Small intestine (tissue), 16 donors: ENCODE measurements at places on chromosomes 3 and 15.

DNA sequence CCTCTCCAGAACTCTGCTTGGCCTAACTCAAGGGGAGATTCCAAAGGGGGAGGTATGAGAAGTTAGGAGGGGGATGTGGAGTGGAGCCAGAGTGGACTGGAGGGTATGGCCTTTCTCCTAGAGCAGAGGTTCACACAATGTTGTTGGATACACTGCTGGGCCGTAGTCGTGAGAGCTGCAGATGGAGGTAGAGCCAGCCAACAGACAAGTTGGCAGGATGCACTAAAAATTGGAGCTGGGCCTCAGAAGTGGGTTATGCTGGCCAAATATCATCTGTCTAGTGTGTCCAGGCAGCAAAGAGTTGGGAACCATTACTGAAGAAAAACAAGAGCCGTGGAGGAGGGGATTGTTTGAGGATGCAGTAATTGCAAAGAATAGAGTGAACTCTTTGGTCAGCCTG is 27.7 kb upstream of the LRRFIP2 start:
- DNase-seq = no peak

DNA sequence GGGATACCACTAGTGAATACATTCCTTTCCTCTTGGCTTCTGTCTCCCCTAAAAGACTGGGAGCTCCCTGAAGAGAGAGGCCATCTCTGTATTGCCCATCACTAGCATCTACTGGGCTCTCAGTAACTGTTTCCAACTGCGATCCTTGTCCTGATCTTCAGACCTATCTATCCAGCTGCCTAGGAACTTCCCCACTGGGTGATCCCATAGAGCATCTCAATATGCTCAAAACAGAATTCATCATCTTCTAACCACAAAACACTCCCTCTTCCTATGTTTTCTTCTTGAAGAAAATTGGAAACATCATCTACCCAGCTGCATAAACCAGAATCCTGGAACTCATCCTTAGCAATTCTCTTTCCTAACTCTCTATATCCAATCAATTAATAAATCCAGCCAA is 54.6 kb downstream of the PLD1 start:
- DNase-seq = no peak

- DNase-seq = no peak
Observed at GRCh38 chr3:114370537-114371174, 76.8 kb downstream of the TIGIT start.

DNA sequence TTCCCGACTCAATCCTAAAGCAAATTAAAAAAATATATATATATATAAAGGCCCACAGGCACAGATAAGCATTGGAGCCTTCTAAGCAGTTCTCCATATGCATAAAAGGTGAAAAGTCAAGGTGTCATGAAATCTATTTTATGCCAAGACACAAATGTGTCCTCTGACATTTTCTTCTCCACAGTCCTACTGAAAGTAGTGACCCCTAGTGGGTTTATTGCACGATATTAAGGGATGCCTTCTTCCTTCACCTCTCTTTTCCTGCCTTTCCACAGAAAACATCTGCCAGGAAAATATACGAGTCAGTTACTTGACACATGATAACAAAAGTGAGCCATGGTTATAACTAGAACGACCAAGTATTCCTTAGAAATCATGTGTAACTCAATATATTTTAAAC is 303.2 kb downstream of the TIGIT start:
- DNase-seq = no peak

DNA sequence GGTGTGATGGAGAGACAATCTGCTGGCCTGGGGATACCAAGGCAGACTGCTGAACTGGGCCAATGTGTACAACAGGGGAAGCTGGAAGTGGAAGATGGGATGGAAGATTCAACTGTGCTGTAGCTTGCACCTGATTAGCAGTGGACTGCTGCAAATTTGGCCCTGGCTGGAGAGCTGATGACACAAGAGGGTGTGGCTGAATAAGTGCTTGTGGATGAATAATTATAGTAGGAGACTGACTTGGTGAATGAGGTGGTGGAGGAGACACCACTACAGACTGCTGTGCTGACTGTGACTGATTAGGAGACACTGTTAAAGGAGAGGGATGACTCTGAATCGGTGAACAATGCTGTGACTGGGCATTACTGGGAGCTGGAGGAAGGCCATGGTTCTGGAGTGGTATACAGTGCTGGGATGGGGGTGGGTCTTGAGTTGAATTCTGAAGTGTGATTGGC is 52.5 kb downstream of the PHC3 start:
- DNase-seq = no peak

DNA sequence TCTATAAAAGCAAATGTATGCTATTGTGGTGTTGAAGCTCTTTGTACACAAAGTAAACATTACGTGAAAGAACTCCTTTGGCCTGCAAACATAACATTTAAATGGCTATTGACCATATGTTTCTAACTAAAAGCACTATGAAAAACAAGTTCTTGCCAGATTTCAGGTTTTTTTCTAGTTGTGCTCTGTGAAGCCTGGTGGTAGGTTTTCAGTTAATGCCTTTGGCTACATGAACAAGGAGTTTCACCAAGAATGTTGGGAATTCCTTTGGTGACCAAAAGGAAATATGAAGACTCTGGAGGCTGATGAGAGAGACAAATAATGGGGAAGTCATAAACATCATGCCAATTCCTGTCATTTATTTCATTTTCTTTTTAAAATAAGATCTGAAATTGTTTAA is 66.0 kb downstream of the RBMS3 start:
- no peak for DNase-seq

GRCh38 chr15:66580643-66581042 is 14.8 kb upstream of the LCTL start:
- DNase-seq = no peak

DNA sequence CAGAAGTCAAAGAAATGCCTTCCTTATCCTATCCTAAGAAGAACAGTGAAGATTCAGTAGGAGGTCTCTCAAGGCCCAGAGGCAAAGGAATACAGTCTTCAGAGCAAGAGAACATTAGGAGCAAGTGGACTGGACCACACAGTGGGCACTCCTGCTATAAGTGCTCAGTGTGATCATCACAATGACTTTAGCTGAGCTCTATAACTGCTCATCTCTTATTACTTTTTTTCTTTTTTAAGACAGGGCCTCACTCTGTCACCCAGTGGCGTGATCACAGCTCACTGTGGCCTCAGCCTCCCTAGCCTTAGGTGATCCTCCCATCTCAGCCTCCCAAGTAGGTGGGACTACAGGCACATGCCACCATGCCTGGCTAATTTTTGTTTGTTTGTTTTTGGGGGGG is 48.1 kb downstream of the COL8A1 start:
- no peak for DNase-seq

GRCh38 chr3:149969110-149969939 is 1.4 kb downstream of the PFN2 start:
- DNase-seq = peak; percentile 34

GRCh38 chr3:14587740-14588360 is 47.7 kb upstream of the GRIP2 start:
- DNase-seq = peak; percentile 11

DNA sequence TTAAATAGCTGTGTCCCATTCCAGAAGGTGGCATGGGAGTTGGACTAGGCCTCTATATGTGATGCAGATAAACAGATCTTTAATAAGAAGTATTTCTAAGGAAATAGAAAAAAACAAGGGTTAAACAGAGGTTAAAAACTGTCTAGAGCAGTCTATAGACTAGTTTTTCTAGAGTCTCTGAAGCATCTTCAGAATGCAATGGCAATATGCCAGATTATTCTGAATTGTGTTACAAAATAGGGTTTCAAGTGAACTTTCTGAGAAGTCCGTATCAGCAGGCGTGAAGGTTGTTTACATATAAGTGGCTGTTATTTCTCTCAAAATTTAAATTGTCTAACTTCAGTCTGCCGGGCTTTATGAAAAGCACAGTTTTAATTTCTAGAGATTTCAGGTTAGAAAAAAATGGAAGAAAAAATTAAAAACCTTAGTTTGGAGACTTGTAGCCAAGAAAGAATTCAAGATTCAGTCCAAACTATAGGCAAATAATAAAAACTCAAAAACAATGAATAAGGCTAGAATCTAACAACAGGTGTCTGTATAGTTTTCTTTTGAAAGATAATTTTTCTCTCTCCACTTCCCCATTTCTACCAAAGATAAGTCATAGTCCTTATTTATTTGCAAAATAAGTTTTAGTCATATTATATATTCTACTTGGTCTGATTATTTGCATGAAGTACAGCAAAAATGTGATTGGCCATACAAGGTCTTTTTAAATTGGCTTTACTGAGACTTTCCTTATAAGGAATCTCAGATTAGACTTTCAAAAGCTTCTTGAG is 55.2 kb downstream of the OSTN start:
- DNase-seq = no peak

- no peak for DNase-seq
Observed at GRCh38 chr3:181956122-181956521, 244.4 kb downstream of the SOX2 start.

GRCh38 chr3:188437926-188438325 is 284.0 kb downstream of the LPP start:
- DNase-seq = no peak

DNA sequence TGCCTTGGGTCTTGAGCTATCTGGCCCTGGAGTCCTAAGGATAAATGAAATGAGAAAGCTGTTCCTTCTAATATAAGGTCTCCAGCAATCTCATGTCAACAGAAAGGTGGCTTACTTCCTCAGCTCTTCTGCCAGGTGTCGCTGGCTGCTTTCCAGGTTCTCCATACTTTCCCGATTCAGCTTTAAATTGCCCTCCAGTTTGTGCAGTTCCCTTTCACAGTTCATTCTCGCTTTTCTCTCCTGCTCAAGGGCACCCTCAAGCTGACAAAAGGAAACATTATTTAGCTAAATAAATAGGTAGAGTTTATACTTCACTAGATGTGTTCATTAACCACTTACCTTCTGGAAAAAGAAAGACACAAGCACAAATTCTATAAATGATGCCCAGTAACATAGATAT is 73.0 kb downstream of the MYH15 start:
- peak; percentile 69 for DNase-seq

DNA sequence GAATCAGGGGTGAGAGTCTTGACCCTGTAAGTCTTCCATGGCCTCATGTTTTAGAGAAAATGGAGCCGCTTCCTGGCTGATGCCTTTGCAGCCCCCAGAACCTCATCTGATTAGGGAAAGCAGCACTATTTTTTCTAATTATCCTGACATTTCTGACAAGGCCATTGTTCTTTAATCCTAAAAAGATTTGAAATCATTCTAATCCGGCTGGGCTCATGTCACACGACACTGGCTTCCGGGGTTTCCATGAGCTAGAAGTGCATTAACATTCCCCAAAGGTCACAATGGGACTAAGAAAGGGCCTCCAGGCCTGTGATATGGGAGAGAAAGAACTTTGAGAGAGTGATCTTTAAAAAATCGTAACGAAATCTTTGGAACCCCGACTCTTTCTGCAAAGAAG is 33.1 kb downstream of the RBP2 start:
- no peak for DNase-seq

DNA sequence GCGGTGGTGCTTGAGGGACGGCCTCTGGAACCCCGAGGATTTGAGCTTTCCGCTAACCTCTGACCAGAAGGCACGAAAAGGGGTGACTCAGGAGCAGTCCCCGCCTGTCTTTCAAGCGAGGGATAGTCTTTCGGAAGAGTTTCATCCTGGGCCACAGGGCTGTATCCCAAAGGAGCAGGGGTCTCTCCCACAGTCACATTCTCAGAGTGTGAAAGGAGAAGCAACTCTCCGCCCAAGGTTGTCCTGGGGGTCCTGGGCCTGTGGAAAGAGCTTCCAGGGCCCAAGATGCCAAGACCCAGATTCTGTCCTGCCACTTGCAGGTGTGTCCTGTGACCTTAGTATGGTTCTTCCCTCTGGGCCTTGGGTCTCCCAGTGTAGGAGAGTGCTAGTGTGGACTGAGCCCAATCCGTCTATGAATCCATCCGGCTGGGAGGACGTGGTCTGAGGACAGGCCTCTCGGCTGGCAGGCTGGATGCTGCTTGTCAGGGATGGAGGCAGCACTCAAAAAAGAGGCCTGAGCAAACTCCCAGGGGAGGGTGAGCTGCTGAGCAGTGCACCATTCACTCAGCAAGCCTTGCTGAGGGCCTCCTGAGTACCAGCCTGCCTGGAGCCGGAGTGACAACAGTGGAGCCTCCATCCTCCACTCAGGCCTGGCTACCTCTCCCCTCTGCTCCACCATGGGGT is 1.6 kb upstream of the DUSP7 start:
- DNase-seq = no peak

DNA sequence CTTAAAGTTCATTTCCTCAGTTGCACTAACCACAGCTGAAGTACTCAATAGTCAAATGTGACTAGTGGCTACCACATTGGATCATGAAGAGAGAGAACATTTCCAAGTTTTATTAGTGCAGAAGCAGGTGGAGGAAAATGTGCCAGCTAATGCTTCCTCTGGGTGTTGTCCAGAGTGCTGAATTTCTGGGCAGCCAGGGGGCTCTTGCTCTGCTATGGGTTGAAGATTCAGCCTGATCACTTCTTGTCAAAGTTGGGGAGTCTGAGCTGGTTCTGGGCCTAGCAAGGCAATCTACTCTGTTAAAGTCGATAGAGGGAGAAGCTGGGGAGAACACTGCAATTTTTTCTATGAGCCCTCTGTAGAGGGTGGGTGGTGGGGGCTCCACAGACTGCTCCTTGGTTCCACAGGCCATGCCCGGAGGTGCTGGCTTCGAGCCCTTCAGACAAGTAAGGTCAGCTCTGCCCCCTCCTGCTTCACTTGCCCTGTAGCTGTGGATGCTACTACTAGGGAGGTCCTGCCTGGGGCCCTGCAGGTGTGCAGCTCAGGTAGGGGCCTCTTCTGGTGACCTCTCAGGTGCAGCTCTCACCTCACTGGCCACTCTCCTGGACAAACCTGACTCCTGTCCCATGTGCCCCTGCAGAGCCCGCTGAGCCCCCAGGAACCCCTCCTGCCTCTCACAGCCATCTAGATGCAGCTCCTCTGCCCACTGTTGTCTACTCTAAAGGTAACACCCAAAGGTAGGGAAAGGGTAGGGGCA is 8.2 kb downstream of the ALG3 start:
- DNase-seq = no peak
